ENCODE measurements at places on chromosomes 5 and 9.

GRCh38 chr9:122197426-122197825 is 31.3 kb downstream of the LHX6 start:
- DNase-seq: no peak

- DNase-seq: no peak
These were observed 122.8 kb downstream of the DEPDC1B start for GRCh38 chr5:60577116-60577515.

- DNase-seq: no peak
These were observed 97.1 kb upstream of the CDH6 start for GRCh38 chr5:31096238-31096865.

- DNase-seq: no peak
These were observed 352.2 kb downstream of the SLIT3 start for GRCh38 chr5:168948746-168949145.

Measured in activated CD4-positive, alpha-beta T cell treated with anti-CD3 and anti-CD28 coated beads, Interleukin-10, Interleukin-2, amounts not matched to agents 100 ng/mL and 50 ng/mL, durations not matched to agents 16 hours and 8 hours (primary cell).